ENCODE measurements at places on chromosomes 6 and 20.
A peak's percentile ranks its signal among the peaks of the same experiment; 100 is the strongest.

DNA sequence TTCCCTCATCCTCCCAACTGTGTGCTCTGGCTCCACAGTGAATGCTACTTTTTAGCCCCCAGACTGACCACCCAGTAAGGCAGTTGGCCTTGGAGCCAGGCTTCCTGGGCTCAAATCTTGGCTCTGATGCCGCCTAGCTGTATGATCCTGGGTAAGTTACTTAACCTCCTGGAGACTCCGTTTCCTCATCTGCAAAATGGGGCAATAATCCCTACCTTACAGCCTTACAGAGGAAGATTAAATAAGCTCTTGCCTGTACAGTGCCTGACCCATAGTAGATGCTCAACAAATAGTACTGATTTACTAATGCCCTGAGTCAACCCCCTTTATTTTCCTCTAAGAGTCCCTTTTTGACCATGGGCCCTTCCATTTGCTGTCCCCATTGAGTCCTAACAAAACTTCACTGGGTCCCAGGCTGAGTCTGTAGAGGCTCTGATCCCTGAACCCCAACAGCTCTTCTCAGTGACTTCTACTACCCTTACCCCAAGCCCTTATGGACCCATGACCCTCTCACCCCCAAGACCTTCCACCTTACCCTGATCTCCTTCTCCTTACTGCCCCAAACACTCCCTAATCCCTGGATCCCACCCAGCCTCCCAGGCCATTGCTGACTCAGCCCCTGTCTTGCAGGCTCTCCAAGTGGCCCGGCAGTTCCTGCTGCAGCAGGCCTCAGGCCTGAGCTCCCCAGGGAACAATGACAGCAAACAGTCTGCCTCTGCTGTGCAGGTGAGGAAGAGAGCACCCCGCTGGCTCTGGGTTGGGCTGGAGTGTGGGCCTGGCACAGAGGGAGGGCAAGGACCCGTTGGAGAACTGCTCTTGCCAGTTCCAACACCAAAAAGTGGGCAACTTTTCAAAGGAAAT, 31.4 kb downstream of the FOXP4 start:
- DNase-seq = peak; percentile 29

GRCh38 chr20:38139977-38140753, 24.9 kb downstream of the TGM2 start:
- no peak for DNase-seq

DNA sequence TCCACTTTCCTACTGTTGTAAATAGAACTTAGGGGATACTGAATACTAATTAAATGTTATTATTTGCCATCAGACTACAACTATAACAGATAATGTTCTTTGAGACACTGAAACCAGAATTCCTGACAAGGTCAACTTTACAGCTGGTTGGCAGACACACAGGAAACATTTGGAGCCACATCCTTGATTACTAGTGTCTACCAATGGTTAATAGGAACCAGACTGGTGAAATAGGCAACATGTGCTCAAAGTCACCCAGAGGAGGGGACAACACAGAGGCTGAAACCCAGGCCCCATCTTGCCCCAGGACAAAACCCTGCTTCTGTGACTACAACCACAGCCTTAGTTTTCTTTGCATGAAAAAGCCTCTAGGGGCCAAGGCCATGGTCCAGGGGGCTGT, 47.8 kb upstream of the NT5E start:
- DNase-seq = no peak

- DNase-seq = no peak
These were observed 41.6 kb upstream of the NOX3 start for GRCh38 chr6:155497273-155497672.

GRCh38 chr6:131001111-131001736, 61.8 kb downstream of the EPB41L2 start:
- peak; percentile 28 for DNase-seq

DNA sequence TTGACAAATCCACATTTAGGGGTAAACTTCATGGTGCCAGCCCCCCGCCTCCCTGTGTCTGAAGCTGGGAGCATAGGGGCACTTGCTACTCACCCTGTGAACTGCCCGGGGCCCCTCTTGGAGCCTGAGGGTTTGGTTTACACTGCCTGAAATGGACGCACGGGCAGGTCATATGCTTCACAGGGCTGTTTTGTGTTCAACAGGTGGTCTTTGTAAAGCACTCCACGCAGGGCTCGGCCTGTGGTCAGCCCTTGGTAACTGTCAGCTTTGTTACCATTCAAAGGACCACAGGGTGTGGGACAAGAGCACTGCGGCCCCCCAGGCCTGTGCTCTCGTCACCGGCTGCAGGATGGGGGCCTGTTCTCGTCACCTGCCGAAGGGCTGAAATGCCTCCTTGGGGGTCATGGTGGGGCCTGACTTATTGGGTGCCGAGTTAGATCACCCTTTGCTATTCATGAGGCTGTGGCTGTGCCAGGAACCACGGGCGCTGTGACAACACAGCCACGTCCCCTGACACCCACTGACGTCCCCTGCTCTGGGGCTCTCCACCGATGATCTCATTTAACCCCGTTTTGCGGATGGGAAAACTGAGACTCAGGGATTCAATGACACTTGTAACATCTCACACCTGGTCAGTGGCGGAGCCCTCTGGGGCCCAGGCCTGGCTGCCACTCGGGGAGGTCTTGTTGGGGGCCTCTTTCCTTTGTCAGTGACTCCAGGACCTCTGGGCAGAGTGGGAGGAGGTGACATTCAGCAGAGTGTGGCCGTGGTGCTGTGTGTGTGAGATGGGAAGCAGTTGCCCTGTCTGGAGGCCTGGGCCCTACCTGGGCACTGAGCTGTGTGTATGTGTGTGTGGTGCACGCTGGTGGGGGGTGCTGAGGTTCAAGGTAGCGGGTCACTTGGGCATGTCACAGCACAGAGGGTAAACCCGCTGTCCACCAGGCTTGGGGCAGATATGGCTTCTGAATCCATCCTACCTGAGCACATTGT, 24.9 kb downstream of the ZBP1 start:
- no peak for DNase-seq

DNA sequence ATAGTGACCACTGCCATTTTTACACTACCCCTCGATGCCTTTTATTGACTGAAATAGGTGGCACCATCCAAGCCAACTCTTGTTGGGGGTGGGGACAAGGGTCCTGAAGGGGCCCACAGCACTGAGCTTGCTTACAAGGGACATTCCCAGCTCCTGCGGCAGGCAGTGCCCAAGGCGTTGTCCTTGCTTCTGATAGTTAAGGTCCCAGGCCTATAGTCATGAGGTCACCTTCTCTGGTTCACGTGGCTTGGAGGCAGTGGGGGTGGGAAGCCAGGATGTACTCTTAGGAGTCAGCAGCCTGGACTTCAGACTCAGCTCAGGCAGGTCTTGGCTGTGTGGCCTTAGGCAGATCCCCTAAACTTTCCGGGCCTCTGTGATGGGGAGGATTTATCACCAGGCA, 48.6 kb downstream of the TOX2 start:
- DNase-seq = no peak

- no peak for DNase-seq
These were observed 69.2 kb upstream of the GMDS start for GRCh38 chr6:2314641-2315040.

DNA sequence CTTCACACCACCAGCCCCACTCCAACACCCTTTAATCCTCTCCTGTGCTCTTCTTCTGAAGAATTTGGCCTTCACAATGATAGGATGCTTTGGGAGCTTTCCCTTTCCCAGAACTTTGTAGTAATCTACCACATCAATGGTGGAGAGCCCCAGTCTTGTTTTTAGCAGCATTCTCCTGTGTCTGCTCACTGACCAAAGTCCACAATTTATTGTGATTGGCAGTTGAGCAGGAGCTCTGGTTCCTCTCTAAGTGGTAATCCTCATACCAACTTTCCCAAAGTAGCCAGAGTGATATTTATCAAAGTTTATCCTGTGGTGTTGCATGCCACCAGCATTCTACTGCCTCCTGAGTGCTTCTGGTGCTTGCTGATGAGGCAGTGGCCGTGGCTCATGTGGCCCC, 29.0 kb upstream of the OPN5 start:
- DNase-seq = no peak

DNA sequence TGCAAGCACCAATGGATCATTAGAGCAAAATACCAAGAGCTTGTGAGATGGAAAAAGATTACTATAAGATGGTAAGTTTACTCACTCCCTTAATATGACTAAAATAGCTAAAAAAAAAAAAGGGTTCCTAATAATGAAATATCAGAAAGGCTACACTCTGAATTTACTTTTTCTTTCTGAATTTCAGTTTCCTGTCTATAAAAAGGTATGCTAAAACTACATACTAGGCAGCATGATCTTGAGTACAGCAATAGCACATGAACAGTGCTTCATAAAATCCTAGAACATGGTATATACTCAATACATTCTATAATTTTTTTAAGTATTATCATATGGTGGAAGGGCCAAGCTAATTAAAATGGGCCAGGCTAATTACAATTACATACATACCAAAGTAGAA, 24.0 kb upstream of the FAM135A start:
- DNase-seq = no peak

- peak; percentile 47 for DNase-seq
These were observed 509.7 kb upstream of the MARCKS start for GRCh38 chr6:113347436-113347835.

GRCh38 chr6:156752666-156753301, 24.4 kb upstream of the ARID1B start:
- DNase-seq = no peak

DNA sequence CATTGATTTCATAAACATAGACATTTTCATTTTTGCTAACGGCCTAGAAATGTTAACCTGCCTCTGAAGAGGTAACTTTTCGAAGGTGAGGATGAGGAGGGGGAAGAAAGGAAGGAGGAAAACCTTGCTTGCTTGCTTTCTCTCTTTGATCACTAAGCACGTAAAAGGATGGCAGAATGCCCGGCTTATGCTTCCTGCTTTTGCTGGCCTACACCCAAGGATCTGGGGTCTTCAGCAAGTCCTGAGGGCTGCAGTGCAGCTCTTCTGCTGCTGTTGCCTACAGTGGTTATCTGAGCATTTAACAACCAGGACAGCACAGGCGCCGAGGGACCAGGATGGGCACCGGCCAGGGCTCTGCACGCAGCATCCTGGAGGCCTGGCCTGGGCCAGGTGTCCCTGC, 150.8 kb upstream of the TAB2 start:
- DNase-seq = no peak

DNA sequence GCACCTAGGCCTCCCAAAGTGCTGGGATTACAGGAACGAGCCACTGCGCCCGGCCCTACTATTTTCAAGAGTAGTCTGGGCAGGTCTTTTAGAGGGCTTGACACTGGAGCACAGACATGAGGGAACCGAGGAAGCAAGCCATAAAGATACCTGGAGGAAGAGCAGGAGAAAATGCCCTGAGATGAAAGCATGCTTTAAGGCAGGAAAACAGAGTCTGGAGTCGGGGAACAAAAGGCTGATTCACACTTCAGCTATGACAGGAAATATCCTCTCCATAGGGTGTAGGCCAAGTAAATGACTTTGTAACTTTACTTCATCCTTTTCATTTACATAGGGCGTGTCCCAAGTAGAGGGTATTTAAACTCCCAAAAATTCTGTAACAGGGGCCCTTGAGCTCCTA, 4.3 kb upstream of the SERINC3 start:
- peak; percentile 56 for DNase-seq

- DNase-seq = no peak
These were observed 10.1 kb upstream of the HAO1 start for GRCh38 chr20:7950387-7950786.

DNA sequence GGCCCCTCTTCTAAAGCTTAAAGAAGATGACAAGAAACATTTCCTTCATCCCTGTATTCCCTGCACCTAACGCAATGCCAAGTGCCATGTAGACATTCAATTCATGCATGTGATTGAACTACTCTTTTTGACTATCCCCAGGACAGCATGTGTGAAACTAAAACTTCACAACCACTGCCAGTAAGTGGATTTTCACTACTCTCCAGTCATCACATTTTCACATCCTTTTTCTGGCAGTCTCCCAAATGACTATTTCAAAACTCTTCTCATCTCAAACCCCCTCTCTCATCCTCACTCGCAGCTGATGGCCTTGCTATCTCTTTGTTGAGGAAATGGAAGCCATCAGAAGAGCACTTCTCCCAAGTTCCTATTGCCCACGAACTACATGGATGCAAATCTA, 122.6 kb downstream of the OPRM1 start:
- no peak for DNase-seq

DNA sequence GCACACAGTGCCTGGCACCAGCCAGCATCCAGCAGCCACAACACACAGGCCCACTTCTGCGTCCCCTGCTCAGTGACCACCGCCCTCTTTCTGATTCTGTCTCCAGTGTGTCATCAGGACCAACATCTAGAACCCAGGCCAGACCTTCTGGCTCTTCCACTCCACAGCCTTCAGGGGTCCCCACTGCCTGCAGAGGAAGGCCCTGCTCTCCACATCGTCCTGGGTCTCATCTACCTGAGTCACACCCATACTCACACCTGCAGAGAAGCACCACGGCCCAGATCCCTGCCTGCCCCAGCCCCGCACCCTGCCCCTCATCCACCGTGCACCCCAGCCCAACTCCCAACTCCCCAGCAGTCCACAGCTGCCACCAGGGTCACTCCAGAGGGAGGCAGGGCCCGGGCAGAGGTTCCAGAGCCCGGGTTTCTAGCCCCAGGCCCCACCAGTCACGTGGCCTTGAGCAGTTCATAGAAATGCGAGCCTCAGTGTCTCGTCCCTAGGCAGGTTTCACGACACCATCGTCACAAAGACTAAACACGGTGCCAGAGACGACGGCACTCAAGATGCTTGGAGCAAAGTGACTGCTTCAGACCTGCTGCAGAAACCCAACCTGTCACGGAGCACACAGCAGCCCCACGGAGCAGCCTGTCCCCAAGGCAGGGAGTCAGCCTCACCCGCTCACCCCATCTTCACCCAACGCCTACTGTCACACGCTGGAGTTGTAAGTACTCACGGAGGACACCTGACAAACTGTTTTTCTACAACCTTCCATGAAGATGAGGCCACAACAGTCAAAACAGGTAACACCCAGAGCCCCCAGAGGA, 16.1 kb downstream of the TAF4 start:
- no peak for DNase-seq

DNA sequence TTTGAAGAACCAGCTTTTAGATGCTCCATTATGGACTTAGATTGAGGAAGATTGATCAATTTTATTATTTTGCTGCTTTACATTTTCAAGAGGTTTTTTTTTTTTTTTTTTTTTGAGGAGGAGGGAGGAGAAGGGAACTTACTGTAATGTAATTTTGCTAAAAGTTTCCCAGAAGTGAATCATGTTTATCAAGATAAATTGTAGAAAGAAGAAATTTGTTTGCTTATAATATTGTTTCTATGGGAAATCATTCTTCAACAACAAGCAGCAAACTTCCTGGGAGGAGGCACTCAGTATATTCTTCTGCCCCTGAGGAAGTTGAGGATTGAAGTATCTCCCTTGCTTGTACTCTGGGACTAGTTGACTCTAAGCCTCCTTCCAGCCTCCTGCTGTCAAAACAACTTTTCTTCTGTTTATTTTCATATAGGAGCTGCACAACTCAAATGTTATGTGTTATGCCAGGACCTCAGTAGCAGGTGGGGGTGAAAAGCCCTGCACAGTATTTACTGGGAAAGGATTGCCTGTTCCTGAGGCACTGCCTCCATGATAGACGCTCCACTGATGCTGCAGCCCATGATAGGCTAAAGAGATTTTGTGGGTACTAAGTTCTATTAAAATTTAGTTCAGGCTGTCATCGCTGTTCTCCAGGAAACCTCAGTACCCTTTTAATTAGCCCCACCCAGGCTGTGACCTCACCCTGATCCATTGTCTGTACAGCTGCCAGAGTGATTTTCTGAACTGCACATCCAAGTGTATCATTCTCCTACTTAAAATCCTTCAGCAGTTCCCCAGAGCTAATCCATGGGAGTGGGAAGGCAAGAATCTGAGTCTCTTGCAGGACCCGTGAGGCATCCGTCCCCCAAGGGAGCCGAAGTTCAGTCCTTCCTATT, 51.9 kb downstream of the CARMIL1 start:
- peak; percentile 18 for DNase-seq

GRCh38 chr6:145247692-145248419, 487.5 kb downstream of the EPM2A start:
- DNase-seq = peak; percentile 93
